ENCODE measurements at places on chromosomes 7 and 10.

GRCh38 chr10:44937196-44938005 is 22.2 kb upstream of the RASSF4 start:
- DNase-seq = no peak

- DNase-seq = no peak
These were observed 34.4 kb upstream of the SLC29A3 start for GRCh38 chr10:71284544-71285179.

- no peak for DNase-seq
These were observed 24.0 kb downstream of the SRPK2 start for GRCh38 chr7:105364684-105365083.

GRCh38 chr10:123043409-123043925 is 34.7 kb downstream of the ACADSB start:
- DNase-seq = peak; percentile 4

DNA sequence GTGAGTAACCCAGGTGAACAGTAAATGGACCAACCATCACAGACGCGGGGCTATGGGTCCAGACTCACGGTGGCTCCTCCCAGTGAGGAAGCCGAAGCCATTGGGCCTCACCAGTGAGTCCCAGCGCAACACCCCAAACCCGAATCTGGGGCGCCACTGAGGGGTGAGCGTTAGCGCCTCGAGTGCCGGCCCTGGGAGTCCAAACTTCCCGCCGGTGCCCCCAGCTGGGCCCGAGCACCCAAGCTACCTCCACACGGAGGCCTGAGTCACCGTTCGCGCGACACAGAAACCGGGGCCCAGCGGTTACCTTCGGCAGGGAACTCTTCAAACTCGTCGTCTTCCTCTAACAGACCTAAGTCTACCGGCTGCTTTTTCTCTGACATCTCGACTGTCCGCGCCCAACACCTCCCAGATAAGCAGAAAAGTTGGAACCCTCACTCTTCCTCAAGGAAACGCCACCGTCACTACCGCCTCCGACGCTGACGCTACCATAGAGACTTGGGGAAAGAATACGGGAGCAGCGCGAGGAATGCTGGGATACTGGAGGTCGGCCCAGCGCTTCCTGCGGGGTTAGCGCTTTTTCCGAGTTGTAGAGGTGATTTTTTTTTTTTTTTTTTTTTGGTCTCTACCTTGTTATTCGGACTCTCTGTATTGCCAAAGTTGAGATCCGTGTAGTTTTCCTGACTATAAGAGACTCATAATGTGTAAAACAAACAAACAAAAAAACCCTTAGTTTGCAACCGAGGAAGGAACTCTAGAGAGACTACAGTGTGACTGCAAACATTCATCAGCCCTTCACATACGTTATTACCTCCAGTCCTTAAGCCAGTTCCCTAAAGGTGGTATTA is at the start of gene SEM1:
SEM1 (minus strand) TSS at position 466 of the 848 bp plus-strand sequence; CDS start at position 383, 83 bp downstream.
- DNase-seq = peak; percentile 57

- no peak for DNase-seq
These were observed 5.4 kb downstream of the PDIA4 start for GRCh38 chr7:149022756-149023360.

DNA sequence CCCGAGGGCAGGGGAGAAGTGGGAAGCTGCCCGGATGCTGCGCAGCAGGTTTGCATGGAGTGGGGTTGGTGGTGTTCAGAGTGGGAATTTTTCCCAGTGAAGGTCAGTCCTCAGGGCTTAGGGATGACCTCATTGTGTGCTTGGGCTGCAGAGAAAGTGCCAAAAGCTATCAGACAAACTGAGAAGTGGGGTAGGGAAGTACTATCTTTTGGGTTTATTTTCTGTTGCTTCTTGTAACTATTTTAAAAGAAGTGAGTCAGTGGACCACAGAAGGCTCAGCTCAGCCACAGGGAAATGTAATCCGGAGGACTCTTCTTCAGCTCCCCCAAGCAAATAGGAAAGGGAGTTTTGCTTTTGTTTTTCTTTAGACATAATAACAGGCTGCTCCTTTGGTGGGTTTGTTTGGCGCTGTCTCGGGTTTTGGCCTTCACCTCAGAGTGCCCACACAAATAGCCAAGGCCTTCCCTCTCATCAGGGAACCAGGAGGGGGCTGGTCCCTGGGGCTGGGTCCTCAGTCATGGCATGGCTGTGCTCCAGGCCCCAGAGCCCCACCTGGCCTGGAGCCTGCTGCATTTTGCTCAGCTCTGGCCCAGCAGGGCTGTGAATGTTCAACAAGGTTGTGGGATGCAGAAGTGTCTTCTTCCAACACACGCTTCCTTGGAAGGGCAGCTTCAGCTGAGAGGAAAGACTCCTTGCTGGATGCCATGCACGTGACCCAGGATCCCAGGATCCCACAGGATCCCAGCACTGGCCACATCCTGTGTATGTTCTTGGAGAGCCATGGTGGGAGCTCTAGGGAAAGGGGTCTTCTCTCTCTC is 5.4 kb upstream of the FAM170B start:
- DNase-seq = no peak

DNA sequence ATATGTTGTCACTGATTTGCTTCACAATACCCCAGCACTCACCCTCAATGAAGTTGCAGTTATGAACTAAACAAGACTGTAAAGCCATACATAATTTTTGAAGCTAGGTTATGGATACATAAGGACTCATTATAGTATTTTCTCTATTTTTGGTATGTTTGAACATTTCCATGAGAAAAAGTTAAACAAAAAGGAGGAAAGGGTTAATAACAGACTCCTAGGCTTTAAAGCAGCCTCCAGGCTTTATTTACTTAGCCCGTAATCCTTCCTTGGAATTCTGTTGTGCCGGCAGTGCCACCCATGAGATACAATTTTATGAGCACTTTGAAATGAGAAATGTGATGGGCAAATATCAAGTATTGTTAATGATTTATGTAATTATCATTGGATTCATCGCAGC is 2.1 kb upstream of the DENND11 start:
- DNase-seq = no peak

- no peak for DNase-seq
These were observed 22.2 kb upstream of the RHEB start for GRCh38 chr7:151541709-151542499.

DNA sequence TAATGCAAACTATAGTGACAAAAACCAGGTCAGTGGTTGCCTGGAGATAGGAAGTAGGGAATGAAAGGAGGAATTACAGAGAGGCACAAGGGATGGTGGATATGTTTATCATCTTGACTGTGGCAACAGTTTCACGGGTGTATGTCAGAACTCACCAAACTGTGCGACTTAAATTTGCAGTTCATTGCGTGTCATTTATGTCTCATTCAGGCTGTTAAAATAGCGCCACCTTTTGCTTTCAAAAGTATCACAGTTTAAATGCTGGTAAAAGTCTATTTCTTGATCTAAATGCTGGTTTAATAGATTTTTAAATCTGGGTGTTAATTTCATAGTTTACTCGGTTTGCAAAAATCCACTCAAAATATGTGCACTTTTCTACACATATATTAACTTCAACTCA is 51.0 kb downstream of the PTTG1IP2 start:
- no peak for DNase-seq

DNA sequence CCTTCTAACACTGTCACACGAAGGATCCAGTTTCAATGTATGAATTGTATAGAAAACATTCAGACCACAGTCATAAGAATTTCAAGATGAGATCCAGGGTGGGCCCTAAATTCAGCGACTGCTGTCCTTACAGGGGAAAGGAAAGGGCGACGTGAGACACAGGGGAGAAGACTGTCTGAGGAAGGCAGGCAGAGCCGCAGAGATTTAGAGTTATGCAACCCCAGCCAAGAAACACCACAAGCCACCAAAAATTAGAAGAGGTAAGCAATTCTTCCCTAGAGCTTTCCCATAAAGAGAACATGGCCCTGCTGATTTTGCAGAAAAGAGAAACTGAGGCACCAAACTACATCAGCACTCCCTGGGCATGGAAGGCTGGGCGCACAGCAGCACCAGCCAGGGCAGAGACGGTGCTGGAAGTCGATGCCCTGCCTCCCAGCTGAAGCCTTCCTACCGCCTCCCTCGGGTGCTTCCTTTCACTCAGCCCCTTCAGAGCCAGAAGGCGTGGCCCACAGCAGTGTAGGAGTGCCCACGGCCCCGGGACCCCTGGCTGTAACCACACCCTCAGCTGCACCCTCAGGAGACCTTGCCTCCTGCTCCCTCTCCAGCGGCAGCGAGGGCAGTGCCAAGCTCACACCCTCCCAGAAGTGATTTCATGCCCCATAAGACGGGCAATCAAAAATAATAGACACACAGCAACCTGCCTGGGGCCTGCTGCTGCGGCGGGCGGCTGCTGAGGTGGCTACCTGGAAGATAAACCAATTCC is 81.0 kb upstream of the LRRC4 start:
- DNase-seq = no peak

DNA sequence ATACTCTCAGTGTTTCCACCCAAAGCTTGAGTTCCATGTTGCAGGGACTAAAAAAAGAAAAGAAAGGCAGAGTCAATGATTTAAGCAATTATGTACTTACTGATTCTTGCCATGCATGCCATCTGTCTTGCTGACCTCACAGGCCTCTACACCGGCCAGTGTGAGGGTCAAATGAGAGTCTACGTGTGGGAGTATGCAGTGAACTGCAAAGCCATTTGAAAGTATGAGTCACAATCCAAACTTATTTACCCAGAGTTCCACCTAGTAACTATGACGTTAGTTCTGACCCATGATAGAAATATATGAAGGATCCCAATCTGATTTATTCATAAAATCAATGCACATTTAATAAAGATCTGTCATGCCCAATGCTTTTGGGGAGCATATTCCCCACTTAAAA is 26.5 kb downstream of the PDE1C start:
- DNase-seq = no peak

- DNase-seq = no peak
These were observed 22.0 kb upstream of the MSMB start for GRCh38 chr10:46068117-46068516.

DNA sequence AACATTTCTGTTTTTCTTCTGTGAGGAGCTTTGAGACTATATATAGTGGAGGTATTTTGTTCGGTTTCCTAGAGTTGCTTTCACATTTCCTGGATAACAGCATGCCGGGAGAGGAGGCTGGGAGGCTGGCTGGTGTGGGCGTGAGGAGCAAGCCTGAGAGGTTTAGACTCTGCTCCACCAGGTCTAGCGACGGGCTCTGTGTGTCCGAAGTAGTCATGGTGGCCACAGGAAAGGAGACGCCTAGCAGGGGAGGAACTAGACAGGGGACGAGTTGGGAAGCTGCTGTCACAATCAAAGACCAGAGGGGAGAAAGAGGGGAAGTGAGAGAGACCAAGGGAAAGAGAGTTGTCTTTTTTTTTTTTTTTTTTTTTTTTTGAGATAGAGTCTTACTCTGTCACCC is 19.6 kb downstream of the PTPRE start:
- no peak for DNase-seq

DNA sequence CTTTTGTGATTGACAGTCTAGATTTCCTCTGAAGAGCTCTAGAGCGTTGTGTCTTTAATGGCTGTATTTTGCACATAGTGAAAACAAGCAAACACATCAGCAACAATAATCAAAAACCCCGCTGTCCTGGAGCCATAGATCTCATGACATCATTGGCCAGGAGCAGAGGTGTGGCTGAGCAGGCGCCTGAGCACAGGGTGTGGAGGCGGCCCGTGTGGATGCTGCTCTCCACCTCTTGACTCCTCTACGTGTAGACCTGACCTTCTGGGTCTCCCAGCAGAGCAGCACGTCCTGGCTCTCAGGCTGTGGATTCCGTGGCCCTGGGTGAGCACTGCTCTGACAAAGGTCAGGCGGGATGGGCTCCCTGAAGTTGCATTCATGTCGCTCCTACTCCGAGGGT is 63.0 kb upstream of the INSYN2A start:
- DNase-seq = no peak

- DNase-seq = no peak
These were observed 53.9 kb upstream of the RAB18 start for GRCh38 chr10:27450225-27450624.

DNA sequence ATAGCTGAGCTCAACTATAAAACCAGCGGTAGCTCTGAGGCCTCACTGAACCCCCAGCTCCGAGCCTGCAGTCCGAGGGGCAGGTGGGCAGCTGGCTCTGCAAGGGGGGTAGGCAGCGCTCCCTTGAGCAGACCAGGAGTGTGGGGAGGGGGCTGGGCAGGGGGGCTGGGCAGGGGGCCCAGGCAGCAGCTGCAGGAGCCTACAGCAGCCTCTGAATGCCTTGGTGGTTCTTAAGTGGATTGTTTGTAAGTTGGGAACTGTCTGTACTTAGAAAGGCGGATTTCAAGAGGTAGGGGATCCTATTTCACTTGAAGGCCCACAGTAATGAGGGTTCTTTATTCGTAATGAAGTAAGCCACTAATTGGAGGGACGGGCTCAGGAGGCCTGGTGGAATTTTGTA is 72.3 kb downstream of the ICA1 start:
- no peak for DNase-seq

DNA sequence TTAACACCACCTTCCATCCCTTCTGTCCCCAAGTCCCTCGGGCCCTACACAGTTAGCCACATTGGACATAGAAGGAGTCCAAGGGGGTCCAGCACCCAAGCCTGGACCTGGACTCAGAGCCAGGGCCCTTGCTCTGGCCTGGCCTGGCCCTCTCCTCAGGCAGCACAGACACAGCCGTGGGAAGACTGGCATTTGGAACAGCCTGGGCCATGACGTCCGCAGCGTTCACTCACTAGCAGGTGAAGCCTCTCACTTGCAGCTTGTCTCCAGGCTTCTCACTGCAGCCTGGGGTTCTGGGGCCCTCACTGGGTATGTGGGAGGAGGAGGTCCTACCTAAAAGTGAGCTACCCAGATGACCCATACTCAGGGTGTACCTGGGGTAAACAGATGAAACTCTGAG is 33.7 kb upstream of the AQP1 start:
- DNase-seq = no peak

DNA sequence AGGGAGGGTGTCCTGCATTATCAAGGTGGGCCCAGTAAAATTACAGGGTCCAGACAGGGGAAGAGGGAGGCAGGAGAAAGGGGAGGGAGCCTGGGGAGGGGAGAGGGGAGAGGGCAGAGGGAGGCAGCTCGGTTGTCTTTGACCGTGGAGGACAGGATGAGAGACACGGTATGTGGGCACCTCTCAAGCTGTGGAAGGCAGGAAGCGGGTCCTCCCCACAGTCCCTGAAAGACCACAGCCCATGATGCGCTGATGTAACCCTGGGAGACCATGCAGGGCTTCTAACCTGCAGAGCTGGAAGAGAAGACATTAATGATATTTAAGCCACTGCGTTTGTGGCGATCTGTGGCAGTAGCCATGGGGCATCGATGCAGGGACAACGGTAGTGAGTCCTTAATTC is 27.2 kb upstream of the MNX1 start:
- DNase-seq = no peak

GRCh38 chr7:12303062-12303461 is 92.0 kb downstream of the TMEM106B start:
- DNase-seq = no peak

DNA sequence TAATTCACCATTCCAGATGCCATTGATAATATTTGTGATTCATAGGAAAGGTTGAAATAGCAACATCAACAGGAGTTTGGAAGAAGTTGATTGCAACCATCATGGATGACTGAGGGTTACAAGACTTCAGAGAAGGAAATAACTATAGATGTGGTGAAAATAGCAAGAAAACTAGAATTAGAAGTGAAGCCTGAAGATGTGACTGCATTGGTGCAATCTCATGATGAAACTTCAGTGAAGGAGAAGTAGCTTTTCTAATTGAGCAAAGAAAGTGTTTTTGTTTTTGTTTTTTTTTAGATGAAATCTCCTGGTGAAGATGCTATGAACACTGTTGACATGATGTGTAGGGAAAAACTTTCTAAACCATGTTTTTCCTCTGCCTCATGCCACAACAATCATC is 18.7 kb upstream of the CD36 start:
- no peak for DNase-seq

GRCh38 chr7:135035252-135035651 is 48.9 kb downstream of the AGBL3 start:
- DNase-seq = no peak

Measured in activated effector memory CD4-positive, alpha-beta T cell treated with Interleukin-2 at 50 U/mL for 16 hours (primary cell).